ENCODE measurements at places on chromosomes 1 and 21.

- no peak for DNase-seq
Observed at GRCh38 chr1:35215346-35215745, 22.4 kb upstream of the SFPQ start.

GRCh38 chr1:168653567-168653966 is 75.4 kb downstream of the DPT start:
- DNase-seq: no peak

GRCh38 chr1:68954841-68955240 is 458.0 kb upstream of the DEPDC1 start:
- no peak for DNase-seq

DNA sequence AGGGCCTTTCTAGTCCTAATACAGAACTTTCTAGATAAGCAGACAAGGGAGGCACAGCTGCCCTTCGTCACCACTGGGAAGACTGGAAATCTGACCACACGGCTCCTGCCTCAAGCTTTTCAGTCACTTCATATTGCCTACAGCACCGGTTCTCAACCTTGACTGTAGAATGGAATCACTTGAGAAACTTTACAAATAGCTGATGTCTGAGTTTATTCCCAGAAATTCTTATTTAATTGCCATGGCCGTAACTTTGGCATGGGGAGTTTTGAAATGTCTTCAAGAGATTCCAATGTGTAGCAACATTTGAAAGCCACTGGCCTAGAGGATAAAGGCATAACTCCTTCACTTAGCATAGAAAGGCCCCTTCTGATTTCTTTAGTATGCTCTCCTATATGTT is 42.4 kb upstream of the STMN1 start:
- no peak for DNase-seq

DNA sequence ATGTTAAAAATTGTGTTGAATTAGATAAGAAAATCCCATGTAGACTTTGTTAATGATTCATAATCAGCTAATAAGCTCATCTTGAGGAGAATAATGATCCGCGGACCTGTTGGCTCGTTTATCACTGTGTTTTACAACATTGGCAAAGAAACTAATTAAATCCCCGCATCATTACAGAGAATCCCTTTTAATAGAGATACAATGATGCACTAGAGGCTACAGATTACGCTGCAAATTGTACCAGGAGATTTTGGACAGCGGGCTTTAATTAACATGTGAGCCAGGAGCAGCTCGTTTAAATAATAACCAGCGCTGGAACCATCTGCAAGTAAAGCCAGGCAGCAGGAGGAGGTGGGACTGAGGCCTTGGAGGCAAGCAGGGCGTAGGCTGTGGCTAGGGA is 280.3 kb upstream of the POU3F1 start:
- DNase-seq: no peak

All from SW 1271 (cell line).